ENCODE measurements at places on chromosomes 7 and 10.

DNA sequence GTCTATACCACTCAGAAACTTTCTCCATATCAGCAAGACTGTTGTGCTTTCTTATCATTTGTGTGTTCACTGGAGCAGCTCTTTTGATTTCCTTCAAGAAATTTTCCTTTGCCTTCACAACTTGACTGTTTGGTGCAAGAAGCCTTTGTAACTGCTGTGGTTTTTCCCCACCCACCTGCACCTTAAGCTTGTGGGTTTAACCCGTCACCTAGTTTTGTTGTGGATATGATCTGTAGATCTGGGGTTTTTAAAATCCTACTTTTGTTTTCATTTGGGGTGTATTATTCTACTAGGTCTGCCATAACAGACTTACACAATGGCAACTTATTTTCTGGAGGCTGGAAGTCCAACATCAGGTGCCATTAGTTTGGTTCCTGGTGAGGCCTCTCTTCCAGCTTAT is 30.5 kb upstream of the CHST3 start:
- peak; percentile 58 for DNase-seq

DNA sequence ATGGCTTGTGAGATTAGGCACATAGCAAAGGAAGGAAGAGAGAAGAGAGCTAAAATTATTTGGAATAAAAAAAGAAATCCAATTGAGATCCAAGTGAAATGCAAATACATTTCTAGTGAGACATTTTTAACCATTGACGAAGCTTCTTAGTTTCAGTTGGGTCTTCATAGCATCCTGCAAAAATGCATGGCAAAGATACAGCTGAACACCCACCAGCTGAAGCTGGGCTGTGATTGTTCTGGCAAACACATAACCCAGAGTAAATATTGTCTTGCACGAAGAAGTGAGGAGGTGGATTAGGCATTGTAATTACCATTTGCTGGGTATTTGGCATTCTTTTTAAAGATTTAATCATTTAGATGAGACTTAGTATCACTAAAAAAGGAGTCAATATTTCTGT is 409.4 kb downstream of the GRM8 start:
- DNase-seq = no peak

- no peak for DNase-seq
These were observed 253.2 kb upstream of the FZD8 start for GRCh38 chr10:35895331-35895730.

DNA sequence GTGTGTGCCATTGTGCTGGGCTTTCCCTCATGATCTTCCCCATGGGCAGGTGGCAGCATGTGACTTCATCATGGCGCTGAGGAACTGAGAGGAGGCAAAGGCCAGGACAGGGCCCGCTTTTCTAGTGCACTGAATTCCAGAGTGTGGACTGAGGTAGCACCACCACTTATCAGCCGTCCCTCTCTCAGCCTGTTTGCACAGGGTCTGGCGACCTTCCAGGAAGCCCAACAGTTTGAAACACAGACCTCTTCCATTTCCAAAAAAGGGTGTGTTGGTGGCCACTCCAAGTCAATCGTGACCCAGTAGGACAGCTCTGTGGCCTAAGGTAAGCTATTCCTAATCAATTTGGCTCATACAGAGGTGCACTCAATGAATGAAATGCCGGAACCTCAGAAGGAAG is 4.4 kb downstream of the DNAJC30 start:
- DNase-seq = no peak

- DNase-seq = no peak
These were observed 133.4 kb downstream of the LRRC4 start for GRCh38 chr7:127897704-127898454.

- no peak for DNase-seq
These were observed 27.2 kb downstream of the CACNA2D1 start for GRCh38 chr7:82416402-82416801.
